ENCODE measurements at places on chromosomes 13 and 19.

DNA sequence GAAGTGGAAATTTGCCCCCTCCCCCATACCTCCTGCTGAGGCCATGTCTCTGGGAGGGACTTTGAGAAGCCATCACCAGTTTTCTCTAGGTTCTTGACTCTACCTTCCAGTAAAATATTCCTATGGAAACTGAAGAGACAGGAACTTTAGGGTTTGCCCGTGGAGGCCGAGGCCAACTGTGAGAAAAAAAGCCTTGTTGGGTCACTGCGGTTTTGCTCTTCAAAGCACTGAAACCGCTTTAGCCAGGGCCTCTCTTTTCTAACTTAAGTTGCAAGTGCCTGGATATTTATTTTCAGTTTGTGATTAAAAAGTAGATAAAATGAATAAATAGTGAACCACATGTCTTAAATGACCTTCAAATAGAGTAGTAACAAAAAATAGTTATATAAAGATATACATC is 159.7 kb upstream of the TSC22D1 start:
- no peak for ATAC-seq

- no peak for ATAC-seq
Observed at GRCh38 chr13:111967572-111968201, 99.3 kb upstream of the SOX1 start.

DNA sequence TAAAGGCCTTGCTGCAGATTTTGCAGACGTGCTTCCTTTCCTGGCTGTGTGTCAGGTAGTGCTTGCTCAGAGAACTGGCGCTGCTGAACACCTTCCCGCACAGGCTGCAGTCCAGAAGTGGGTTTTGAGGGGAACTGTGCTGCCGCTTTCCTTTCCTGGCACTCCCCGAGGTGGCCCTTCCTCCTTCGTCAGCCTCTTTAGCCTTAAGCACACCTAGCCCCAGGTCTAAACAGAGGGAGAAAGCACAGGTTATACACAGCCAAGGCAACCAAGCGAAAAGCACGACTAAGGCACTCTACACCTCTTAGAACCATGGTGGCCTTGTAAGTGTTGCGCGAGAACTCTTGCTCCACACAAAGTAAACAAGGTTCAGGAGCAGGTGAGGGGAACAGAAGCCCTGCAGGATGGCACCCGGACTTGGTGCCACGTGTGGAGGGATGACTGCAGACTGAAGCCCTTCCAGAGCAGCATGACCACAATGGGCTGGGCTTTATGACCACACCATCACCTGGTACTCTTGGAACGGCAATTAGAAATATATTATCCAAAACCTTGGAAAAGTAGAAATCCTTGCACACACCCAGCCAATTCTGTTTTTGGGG is 23.6 kb downstream of the ZNF541 start:
- no peak for ATAC-seq

- ATAC-seq, result no peak
Observed at GRCh38 chr13:113295776-113296175, 1.3 kb upstream of the LAMP1 start.

GRCh38 chr19:32688311-32688710 is 3.3 kb upstream of the NUDT19 start:
- ATAC-seq, result no peak

Measured in gastroesophageal sphincter (tissue), 4 donors.